Omental fat pad (tissue), 4 donors: ENCODE measurements at places on chromosomes 3 and 15.

DNA sequence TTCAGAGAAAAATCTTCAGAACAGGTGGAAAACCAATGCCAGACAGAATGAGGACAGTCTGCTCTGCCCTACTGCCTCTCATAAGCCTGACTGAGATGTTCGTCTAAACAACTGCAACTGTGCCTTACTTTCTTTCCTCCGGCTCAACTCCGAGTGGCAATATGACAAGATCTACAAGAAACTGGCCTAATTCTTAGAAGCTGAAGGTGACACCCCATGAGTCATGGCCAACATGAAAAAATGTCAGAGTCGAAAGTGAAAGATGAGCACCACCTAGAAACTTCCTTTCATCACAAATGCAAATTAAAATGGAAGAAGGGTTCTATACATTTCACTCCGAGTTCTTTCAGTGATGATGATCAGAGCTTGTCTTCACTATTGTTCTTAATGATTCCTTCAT, 12.9 kb downstream of the PCYT1A start:
- no peak for DNase-seq

DNA sequence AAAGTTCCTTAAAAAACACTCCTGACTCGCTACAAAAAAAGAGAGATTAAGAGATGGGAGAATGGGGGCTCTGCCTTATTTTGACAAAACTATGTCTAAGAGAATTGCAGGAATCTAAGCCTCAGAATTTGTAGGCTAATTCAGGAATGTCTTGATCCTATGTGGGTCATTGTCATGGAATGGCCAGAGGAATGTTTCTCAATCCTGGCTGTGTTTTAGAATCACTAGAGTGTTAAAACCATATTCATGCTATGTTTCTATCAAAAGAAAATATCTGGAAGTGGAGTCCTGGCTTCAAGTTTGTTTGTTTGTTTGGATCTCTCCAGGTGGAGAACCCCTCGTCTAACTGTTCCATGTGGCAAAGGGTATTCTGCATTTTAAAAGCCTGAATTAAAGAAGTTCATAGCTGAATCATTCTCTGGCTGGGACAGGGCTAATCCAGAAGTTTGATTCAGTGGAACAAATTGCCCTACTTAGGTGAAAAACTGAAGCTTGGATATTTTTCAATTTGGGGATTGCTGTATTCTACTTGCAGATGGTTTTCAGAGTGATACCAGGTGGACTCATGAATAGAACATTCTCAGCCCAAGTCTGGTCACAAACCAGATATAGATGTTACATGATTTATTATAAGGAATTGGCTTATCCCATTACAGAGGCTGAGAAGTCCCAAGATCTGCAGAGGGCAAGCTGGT, 28.2 kb downstream of the GJD2 start:
- DNase-seq, result no peak

DNA sequence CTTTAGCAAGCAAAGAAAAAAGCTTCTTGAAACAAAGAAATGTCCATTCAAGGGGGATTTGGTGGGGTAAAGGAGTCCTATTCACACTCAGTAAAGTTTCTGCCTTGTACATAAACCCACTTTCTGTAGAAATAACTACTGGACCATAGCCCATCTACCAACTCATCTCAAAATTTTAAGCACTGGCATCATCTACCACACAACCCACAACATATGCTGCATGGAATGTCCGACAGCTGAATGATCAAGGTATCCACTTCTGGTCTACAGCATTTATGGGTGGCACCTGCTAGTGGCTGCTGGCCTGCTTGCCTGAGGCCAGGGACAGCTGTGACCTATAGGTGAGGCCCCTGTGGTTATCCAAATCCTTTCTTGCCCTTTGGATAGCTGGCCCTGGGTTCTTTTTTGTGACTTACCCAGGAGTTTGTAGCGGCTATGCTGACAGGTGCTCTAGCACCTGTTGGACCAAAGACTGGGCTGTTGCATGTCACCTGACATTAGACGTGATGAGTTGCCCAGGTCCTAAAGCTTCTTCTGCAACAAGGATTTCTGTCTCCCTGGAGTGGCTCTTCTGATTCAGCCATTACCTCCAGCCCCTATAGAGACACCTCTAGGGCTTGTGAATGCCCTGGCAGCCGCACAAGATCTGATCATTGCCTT, 19.2 kb upstream of the MEF2A start:
- DNase-seq, result no peak

DNA sequence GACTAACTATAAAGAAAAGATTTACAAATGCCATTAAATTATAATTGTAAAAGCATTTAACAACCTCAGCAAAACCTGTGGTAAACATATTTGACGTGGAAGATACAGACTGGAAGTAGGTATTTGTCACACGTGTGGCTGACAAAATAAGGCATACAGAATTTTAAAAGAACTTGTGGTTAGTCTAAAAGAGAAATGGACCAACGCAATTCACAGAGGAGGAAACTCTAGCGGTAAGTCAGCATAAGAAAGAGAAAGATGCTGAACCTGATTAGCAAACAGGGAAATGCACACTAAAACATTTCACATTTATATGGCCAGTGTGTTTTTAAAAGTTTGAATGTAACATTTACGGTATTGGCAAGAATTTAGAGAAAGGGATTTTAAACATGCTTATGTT, 35.3 kb downstream of the KCNH8 start:
- DNase-seq, result no peak

DNA sequence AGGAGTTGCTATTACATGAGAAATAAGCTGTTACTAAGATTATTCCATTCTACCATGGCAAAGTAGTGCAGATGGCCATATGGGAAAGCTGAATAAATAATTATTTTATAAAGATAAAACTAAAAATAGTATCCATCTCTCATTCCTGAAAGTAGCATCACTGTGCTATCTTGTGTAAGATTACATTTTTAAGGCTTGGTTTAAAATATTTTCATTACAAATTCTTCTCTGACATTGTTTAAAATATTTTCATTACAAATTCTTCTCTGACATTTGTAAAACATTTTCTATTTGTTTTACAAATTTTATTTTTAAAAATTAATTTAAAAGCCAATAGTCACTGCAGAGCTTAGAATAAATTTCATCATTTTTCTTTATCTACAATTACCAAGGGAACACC, 665.5 kb upstream of the NAALADL2 start:
- DNase-seq, result no peak

DNA sequence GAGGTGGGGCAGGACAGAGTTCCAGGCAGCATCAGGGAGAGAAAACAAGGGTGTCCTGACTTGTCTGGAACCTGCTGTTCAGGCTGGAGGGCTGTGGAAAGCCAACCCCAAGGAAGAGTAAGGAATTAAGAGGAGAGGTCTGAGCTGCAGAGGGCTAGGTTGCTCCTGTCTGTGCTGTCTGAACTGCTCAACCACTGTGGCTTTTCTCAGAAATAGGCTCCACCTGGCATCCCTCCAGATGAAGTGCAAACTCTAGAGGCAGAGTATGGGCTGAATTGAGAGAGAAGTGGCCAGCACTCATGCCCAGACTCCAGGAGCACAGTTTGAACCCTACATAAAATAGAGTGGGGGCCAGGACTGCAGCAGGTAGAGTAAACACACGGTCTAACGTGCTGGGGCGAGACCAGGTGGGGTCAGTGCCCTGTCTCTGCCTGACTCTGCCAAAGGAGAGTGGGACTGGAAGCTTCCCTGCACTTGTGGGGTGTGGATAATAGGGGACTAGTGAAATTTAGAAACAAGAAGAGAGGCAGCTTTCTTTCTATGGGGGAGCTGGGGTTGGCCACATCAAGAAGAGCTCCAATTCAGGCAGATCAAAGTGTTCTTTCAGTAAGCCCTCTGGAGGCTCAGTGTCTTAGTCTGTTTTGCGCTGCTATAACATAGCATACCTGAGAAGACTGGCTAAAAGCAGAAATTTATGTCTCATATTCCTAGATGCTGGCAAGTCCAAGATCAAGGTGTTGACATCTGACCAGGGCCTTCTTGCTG, 28.0 kb upstream of the MNS1 start:
- no peak for DNase-seq

DNA sequence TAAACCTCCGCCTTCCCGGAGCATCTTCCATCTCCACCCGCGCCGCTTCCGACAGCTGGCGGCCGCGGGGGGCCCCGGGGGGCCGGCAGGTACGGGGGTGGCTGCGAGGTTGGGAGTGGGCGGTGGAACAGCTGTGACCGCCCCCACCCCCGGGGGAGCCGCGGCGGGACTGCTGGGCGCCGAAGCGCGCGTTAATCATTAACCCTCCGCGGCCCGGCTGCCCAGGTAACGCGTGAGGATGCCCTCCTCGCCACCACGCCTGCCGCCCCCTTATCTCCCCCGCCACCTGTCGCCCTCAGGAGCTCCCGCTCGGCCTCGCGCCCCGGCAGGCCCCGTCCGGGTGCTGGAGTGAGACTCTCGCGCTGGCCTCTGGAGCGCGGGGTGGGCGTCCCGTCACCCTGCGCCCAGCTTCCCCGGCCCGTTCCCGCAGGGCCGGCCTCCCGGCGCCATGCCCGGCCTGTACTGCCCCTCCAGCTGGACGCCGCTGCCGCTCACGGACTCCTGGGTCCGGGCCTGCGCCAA, 757 bp downstream of the VWA5B2 start:
- DNase-seq, result no peak

DNA sequence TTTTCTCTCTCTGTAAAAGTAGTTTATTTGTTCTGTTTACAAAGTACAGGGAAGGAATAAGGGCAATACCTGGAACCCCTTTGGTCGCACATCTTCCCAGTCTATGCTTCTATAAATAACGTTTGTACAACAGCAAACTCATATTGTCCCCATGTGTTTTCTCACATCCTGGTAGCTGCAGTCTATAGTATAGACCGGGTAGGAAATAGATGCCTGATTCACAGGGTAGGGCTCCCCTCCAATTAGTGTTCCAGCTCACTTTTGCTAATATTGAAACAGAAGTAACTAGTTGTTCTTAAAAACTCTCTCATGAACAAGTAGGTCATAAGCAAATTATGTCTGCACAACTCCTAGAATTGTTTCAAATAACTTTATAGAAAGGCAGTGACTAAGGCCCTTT, 17.7 kb downstream of the ATG7 start:
- no peak for DNase-seq

DNA sequence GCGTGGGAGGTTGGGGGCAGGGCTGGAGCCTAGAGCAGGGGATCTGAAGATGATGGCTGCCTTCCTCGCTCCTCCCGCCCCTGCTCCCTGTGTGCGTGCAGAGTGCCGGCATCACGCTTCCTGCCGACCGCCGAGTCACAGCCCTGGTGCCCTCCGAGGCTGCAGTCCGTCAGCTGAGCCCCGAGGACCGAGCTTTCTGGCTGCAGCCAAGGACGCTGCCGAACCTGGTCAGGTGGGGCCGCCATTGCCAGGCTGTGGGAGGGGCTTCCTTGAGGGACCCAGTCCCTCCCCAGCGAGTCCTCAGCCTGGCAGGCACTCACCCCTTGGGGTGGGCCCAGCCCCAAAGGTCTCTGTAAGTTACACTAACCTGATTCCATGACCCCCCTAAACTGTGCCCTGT, 17.6 kb downstream of the STAB1 start:
- DNase-seq, result no peak

DNA sequence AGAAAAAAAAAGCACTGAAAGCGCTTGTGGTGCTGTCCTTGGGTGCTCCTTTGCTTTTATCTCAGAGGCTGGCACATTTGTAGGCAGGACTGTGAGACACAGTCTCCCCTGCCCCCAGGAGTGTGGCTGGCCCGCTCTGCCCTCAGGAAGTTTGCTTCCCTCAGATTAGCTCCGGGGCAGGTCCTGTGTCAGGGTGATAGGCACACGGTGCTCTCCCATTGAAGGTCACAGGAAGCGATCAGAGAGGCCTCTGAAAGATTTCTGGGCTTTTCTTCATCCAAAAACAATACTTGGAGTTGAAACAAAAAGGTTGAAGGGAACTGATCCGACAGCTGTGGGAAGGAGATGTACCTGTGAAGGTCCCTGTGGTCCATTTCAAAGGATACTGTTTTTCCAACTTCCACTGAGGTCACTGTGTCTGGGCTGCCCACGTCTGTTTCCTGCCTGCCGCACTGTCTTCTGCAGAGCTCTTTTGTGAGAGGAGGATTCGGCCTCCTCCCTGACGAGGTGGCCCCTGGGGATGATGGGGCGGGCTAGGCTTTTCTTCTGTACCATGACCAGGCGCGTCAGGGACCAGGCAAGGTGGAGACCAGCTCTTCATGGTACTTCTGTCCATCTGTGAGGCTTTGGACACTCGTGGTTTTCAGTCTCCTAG, 330.5 kb upstream of the CTDSPL start:
- no peak for DNase-seq

- no peak for DNase-seq
Measured at GRCh38 chr3:89145995-89146394, 38.6 kb downstream of the EPHA3 start.

DNA sequence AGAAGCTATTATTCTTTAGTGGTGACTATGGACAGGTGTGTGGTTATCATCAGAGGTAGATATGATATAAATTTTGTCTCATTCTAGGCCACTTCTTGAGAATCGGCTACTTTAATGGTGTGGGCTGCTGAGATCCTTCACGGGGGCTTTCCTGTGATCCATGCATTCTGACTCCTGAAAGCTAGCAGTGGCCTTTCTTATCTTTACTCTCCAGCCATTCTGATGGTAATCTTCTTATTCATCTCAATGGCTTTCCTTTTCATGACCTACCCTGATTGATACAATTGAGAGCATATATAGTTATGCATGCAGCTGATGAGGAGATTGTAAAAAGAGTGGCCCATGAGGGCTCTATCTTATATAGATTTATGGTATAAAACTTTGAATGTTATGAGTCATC, 78.3 kb upstream of the ZPLD1 start:
- no peak for DNase-seq

- no peak for DNase-seq
Measured at GRCh38 chr15:64951777-64952418, 37.8 kb downstream of the SPG21 start.

- DNase-seq, result no peak
Measured at GRCh38 chr15:64274341-64274950, 81.5 kb downstream of the CSNK1G1 start.

GRCh38 chr3:128253150-128253549, 99.9 kb downstream of the EEFSEC start:
- no peak for DNase-seq

DNA sequence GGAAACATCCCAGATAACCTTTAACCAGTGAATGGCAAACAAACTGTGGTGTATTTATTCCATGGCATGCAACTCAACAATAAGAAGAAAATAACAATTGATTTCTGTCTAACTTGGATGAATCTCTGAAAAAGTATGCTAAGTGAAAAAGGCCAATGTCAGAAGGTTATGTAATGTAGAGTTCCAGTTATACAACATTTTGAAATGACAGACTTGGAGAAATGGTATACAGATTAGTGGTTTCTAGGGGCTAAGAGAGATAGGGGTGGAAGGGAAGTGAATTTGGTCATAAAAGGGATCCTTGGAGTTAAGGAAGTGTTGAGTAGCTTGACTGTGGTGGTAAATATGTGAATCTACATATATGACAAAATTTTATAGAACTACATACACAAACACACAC, 269.4 kb upstream of the SUCLG2 start:
- no peak for DNase-seq

- DNase-seq, result no peak
Measured at GRCh38 chr3:38985981-38986380, 65.8 kb downstream of the SCN11A start.
